Right renal cortex interstitium (tissue), 3 donors: ENCODE measurements at places on chromosomes 1 and 21. TPM values are rescaled to one million over a fixed set of nuclear protein-coding genes. Genes with fewer than 3 reads are reported as not detected.

The LIN28A gene
- polyA plus RNA-seq = not detected

The AMY1A gene
- not detected for polyA plus RNA-seq

The SLC44A5 gene
- polyA plus RNA-seq = 10.4 TPM

The OR2L8 gene
- polyA plus RNA-seq = not detected

The KCNA2 gene
- 0.30 TPM for polyA plus RNA-seq
